ENCODE measurements at places on chromosomes 11 and 22.

- DNase-seq: no peak
Measured at GRCh38 chr11:86228269-86229038, 16.1 kb upstream of the EED start.

DNA sequence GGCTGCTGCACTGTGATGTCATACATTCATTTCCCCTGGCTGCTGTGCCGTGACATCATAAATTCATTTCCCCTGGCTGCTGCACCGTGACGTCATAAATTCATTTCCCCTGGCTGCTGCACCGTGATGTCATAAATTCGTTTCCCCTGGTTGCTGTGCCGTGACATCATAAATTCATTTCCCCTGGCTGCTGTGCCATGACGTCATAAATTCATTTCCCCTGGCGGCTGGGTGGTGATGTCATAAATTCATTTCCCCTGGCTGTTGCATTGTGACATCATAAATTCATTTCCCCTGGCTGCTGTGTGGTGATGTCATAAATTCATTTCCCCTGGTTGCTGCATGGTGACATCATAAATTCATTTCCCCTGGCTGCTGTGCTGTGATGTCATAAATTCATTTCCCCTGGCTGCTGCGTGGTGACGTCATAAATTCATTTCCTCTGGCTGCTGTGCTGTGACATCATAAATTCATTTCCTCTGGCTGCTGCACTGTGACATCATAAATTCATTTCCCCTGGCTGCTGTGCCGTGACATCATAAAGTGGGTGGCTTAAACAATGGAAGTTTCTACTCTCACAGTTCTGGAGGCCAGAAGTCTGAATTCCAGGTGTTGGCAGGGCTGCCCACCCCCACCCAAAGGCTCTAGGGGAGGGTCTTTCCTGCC, 301.1 kb downstream of the SHANK2 start:
- DNase-seq: no peak

GRCh38 chr22:37538590-37539357, 19.6 kb upstream of the CARD10 start:
- DNase-seq: peak; percentile 93

DNA sequence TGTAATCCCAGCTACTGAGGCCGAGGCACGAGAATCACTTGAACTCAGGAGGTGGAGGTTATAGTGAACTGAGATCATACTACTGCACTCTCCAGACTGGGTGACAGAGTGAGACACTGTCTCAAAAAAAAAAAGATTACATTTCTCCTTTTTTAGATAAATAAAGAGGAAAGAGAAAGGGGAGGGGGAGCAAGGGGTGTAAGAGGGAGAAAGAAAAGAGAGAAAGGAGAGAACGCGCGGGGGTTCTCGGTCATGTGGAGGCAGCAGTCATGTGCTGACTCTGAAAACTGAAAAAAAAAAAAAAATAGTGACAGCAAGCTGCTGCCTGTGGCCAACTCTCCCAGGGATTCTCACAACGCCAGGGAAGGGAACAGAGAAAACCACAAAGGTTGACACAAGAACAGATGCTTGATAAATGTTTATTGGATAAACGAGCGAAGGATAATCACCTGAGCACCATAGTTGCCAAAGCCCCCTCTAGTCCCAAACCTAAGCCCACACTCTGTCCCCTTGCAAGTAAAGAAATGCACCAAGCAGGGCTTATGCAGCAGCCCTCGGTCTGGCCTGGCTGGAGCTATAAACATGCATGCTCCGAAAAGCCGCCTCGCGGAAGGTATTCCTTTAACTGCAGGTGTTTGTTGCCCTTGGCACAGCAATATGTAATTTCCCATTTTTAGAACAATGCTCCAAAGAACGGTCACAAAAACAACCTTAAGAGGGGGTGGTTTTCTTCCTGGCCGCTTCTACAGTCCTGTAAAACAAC, 14.5 kb downstream of the SCGB1A1 start:
- no peak for DNase-seq

DNA sequence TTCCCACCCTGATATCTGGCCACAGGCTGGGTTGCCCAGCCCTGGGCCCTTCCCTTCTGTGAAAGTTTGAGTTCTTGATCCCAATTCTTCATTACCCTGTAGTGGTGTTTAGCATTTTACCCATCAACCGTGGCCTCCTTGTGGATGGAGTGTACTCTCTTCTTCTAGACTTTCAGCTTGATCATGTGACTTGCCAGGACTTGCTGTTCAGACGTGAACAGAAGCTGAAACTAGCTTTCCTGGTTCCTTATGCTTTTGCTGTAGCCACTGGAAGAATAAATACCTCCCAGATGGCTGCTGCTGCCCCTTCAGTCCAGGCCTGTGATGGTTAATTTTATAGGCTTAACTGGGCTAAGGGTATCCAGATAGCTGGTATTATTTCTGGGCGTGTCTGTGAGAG, 32.7 kb upstream of the DAGLA start:
- DNase-seq: no peak

DNA sequence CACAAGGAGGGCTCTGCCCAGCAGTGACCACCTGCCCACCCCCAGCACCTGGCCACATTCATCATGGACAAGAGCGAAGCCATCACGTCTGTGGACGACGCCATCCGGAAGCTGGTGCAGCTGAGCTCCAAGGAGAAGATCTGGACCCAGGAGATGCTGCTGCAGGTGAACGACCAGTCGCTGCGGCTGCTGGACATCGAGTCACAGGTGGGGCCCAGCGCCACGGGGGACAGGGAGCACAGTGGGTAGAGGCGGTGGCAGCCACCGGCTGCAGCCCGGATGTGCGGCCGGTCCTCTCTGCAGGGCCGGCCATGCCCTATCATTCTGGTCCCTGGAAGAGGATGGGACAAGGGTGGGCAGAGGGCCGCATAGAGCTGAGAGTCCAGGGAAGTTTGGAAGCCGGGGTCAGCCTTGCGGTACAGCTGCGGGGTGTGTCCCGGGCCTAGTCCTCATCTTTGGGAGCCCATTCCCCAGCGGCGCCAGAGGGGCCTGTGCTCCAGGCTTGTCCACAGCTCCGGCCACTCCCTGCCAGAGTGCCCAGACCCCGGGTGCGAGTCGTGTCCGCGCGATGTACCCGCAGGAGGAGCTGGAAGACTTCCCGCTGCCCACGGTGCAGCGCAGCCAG, 14.1 kb downstream of the EPS8L2 start:
- no peak for DNase-seq

GRCh38 chr11:4830346-4830745, 9.2 kb downstream of the OR51F2 start:
- no peak for DNase-seq

- no peak for DNase-seq
Measured at GRCh38 chr11:65862941-65863888, 3.0 kb downstream of the MUS81 start.

DNA sequence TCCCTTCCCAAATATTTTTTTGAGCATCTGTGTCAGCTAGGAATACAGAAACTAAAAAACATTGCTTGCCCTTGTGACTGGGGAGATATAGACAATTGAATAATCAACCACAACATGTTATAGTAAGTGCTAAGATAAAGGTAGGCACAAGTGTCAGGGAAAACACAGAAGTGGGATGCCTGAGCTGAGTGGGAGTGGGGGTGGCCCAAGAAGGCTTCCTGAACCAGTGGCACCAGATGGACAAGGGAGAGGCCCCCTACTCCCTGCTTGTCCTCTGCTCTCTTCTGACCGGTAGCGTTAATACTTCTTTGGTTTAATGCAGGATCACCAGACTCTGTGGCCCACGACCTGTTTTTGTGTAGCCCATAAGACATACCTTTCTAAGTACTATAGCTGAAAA, 48.8 kb downstream of the PACS1 start:
- DNase-seq: no peak

- DNase-seq: peak; percentile 98
Measured at GRCh38 chr11:65888163-65888814, at the start of gene FIBP. FIBP (minus strand) TSS chr11:65888471; CDS start chr11:65888418, 53 bp downstream.

- no peak for DNase-seq
Measured at GRCh38 chr11:119764108-119764868, 35.3 kb upstream of the NECTIN1 start.

- DNase-seq: no peak
Measured at GRCh38 chr11:68524681-68525080, 64.1 kb downstream of the PPP6R3 start.

- no peak for DNase-seq
Measured at GRCh38 chr11:111259896-111260295, 14.4 kb downstream of the POU2AF2 start.

DNA sequence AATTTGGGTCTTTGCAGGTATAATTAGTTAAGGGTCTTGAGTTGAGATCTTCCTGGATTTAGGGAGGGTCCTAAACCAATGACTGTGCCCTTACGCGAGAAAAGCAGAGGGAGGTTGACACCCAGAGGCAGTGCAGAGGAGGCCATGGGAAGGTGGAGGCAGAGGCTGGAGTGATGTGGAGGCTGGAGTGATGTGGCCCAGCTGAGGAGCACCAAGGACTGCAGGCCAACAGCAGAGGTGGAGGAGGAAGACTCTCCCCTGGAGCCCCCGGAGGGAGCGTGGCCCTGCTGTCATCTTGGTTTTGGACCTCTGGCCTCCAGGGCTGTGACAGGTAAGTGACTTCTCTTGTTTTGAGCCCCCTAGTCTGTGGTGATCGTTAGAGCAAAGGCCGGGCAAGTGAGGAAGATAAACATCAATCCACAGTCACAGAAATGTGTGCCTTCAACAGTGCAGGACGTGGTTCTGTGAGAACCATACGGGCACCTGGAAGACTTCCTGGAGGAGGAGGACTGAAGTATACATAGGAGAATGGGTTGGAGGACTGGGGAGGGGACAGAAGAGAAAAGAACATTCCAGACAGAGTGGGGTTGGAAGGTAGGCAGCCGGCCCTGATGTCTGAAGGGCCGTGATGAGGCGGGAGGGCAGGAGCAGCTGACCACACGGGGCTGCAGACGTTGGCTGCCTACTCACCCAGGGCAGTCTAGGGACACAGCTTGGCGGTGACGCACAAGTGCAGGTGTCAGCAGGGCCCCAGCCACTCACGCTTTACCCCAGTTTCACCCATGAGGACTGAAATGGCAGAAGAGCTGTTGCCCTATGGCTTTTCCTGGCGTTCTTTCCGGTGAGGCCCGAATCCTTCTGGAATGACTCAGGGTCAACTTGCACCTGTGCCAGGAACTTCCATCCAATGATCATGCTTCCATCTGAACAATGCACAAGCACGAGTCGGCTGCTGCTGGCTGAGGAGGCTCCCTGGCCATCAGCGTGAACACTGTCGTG, 270.2 kb downstream of the CTTN start:
- DNase-seq: no peak

GRCh38 chr22:19149047-19149883, 827 bp downstream of the GSC2 start:
- DNase-seq: peak; percentile 79

DNA sequence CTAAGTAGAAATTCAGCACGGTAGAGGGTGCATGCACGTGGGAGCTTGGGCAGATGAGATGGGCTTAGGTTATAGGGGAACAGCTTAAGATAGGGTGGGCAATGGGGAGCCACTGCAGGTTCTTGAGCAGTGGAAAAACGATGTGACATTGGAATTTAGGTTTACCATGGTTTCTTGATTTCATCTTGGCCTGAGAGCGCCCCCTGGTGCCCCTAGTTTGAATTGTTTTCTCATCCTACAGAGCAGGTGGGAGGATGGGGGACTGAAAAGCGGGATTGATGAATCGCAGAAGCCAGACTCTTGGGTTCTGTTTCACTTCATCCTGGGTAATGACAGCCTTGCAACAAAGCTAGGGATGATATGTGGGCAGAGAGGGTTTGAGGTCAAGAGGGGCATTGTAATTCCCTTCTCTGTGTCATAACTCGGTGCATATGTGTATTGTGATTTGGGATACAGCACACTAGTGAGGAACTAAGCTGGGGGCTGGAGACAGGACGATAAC, 6.7 kb upstream of the MCAM start:
- peak; percentile 88 for DNase-seq

DNA sequence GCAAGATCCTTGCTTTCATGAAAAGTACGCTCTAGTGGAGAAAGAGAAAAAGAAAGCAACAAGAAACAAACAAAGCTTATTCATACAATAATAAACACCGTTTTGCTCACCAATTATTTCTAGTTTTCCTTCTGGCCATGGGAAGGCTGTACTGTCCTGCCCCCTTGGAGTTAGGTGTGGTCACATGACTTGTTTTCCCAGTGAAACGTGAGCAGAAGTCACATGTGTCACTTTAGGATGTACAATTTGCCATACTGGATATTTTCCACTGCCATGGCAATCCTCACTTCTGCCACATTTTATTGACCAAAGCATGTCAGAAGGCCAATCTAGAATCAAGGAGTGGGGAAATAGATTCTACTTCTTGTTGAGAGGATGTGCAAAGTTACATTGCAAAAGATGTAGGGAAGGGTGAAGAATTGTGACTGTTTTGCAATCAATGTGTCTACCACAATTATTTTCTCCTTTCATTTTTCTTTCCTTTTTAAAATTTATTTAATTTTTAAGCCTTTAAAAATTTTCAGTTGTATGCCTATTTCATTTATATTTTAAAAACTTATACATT, 24.3 kb upstream of the TRAF6 start:
- DNase-seq: no peak

DNA sequence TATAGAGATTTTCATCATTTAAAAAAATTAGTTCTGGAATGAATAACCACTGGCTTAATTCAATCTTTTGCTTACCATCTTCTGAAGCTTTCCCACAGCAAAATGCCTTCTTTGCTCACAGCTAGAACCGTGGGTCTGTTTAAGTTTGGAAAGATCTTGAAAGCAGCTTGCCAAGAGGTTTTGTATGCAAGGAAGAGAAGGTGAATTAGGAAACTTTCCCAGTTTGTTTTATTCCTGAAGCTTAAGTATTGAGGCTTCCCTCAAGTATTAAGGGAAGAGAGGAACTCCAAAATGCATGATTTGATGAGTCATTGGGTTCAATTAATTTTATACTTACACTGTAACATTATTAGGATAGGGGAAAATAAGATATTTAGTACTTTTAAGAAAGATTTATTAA, 1.9 kb upstream of the ARHGEF12 start:
- DNase-seq: no peak

DNA sequence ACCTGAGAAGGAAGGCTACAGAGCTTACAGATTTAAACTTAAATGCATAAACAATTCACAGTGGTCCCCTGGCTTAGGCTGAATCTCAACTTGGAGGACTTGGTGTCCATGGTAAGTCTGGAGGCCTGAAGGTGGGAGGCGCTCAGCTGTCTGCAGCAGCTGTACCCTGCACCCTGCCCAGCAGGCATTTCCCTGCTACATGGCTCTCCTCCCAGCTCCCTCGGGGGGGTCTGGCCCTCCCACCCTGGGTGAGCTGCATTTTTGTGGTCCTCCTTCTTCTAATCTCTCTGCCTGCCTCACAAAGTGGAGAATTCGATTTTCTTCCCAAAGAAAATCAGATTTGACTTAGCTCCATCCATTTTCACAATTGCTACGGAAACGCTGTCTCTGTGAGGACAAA, 273.2 kb downstream of the KIRREL3 start:
- DNase-seq: no peak

DNA sequence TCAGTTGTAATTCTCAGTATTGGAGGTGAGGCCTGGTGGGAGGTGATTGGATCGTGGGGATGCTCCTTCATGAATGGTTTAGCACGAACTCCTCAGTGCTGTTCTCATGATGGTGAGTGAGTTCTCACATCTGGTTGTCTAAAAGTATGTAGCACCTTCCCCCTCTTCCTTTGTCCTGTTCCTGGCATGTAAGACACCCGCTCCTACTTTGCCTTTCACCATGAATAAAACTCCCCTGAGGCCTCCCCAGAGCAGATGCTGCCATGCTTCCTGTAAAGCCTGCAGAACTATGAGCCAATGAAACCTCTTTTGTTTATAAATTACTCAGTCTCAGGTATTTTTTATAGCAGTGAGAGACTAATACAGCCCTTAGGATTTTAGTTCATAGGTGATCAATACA, 191.5 kb downstream of the MAML2 start:
- DNase-seq: no peak

- no peak for DNase-seq
Measured at GRCh38 chr11:44162662-44163061, 67.2 kb downstream of the EXT2 start.

Data from activated naive CD4-positive, alpha-beta T cell treated with anti-CD3 and anti-CD28 coated beads, Interleukin-2, amount 10 ng/mL, durations not matched to agents 7 days and 5 days (primary cell).